ENCODE measurements at places on chromosomes 12 and 14. TPM values are rescaled to one million over a fixed set of nuclear protein-coding genes. Genes with fewer than 3 reads are reported as not detected.

The NTF3 gene
- total RNA-seq = not detected

The SERPINA6 gene
- total RNA-seq = 17.4 TPM

The CD69 gene
- 1.9 TPM for total RNA-seq

The YBX3 gene
- 366 TPM for total RNA-seq

The HIP1R gene
- 41.0 TPM for total RNA-seq

The SPX gene
- total RNA-seq = 30.8 TPM

The ACSM4 gene
- total RNA-seq = not detected

The MAP3K9 gene
- 4.9 TPM for total RNA-seq

The TEAD4 gene
- 43.1 TPM for total RNA-seq

The VRK1 gene
- total RNA-seq = 3.9 TPM

The RNASE7 gene
- 0.23 TPM for total RNA-seq

- DNase-seq = no peak
Measured at GRCh38 chr14:74616507-74616906, 4.5 kb upstream of the LTBP2 start.

GRCh38 chr14:44961151-44961553 lies 595 bp downstream of the KLHL28 start:
- DNase-seq = peak; percentile 29

DNA sequence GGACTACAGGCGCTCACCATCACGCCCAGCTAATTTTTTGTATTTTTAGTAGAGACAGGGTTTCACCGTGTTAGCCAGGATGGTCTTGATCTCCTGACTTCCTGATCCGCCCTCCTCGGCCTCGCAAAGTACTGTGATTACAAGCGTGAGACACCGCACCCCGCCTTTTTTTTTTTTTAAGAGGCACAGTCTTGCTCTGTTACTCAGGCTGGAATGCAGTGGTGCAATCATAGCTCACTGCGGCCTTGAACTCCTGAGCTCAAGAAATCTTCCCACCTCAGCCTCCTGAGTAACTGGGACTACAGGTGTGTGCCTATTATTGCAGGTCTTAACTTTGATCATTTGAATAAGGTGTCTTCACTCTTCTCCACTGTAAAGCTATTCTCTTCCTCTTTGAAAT lies 5.3 kb upstream of the GLTP start:
- DNase-seq = no peak

- DNase-seq = no peak
Measured at GRCh38 chr12:67920413-67920812, 68.8 kb upstream of the IFNG-AS1 start.

- DNase-seq = no peak
Measured at GRCh38 chr14:95046711-95047681, 110.3 kb downstream of the DICER1 start.

DNA sequence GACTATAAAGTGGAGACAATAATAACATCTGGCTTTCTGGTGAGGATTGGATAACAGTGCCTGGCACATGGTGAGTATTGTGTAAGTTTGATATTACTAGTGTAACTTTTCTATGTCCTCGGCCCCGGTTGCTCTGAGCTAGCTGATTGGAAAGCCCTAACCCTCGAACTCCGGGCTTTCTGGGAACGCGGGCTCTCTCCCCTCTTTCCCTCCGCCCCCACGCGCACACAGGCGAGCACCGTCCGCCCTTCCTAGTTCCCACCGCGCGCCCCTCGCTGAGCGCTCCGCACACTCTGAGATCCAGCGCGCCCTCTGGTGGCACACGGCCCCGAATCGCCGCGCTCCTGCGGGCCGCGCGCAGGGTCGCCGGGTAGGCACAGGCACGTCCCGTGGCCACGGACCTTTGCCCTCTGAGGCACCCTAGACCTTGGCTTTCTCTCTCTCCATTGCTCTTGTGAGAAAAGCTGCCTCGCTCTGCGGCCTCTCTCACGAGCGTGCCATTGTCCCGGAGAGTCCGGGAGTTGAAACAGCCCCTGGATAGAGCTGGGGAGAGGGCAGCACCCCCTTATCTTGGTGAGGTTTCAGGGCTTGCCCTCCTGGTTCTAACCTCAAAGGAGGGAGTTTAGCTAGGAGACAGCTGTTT lies 23.2 kb upstream of the ESRRB start:
- DNase-seq = peak; percentile 90

DNA sequence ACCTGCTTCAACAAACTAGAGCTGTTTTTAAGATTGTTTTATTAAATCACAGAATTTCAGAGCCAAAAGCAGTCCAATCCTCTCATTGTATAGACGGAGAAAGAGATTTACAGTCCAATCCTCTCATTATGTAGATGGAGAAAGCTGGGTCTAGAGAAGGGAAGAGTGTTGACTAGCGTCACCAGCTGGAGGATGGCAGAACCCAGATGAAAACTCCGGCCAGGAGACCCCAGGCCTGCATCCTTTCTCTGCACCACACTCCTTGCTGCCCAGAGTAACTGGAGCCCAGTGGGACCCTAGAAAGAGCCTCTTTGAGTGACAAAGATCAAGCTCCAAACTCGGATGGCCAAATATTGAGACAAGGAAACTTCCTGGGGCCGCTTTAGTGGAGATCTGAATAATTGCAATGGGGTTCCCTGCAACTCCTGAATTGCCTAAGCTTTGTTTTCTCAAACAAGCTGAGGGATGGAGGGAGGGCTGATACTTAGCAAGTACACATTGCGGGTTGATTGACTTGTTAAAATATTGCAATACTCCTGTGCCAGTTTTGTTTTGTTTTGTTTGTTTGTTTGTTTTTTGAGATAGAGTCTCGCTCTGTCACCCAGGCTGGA lies 12.5 kb downstream of the AMDHD1 start:
- no peak for DNase-seq

DNA sequence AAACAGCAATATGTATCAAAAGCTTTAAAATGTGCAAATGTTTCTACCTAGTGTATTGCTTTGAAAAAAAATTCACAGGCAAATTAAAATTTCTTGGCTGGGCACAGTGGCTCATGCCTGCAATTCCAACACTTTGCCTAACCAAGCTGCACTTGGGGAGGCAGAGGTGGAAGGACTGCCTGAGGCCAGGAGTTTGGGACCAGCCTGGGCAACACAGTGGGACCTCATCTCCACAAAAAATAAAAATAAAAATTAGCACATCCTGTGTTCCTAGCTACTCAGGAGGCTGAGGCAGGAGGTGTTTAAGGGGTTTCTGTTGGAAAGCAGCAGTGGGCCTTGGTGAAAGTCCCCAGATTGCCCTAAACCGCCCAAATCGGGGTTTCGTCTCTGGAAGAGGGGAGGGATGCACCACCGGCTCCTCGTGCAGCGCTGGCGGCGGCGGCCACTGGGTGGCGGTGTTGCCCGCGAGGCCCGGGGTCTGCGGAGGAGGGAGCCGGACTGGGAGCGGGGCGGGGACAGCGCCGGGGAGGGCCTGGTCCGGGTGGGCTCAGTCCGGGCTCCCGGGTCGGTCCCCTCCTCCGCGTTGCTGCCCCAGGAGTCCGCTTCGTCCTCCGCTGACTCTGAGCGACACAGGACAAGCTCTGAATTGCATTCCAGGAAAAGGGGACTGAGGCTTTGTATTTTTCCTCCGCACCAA lies 265.6 kb downstream of the AACS start:
- DNase-seq = peak; percentile 71

- DNase-seq = no peak
Measured at GRCh38 chr12:97471194-97471593, 8.6 kb downstream of the RMST start.

GRCh38 chr12:80838708-80839107 lies 99.0 kb downstream of the LIN7A start:
- DNase-seq = no peak

DNA sequence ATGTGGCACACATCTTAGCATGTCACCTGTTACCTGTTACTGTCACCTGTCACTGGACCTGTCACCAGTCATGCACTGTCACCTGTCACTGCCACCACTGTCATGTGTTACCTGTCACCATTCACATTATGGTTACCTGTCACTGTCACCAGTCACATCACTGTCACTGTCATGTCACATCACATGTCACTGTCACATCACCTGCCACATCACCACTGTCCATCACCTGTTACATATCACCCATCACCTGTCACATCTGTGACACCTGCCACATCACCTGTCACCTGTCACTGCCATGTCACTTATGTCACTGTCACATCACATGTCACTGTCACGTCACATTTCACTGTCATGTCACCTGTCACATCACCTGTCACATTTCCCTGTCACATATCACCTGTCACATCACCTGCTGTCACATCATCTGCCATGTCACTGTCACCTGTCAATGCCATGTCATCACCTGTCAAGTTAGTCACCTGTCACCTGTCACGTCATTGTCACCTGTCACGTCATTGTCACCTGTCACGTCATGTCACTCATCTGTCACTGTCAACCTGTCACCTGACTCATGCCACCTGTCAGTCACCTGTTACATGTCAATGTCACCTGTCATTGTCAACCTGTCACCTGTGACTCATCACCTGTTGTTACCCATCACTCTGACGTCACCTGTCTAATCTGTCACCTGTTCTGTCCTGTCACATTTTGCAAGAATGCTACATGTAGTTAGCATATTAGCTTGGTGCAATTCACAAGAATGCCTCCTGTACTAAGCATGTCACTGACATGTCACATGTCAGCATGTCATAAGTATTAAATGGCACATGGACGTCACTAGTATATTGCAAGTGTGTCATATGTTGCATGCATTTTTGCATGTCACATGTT lies 29.0 kb upstream of the TESC start:
- DNase-seq = no peak

GRCh38 chr12:15726027-15726877 lies 62.9 kb downstream of the EPS8 start:
- no peak for DNase-seq

DNA sequence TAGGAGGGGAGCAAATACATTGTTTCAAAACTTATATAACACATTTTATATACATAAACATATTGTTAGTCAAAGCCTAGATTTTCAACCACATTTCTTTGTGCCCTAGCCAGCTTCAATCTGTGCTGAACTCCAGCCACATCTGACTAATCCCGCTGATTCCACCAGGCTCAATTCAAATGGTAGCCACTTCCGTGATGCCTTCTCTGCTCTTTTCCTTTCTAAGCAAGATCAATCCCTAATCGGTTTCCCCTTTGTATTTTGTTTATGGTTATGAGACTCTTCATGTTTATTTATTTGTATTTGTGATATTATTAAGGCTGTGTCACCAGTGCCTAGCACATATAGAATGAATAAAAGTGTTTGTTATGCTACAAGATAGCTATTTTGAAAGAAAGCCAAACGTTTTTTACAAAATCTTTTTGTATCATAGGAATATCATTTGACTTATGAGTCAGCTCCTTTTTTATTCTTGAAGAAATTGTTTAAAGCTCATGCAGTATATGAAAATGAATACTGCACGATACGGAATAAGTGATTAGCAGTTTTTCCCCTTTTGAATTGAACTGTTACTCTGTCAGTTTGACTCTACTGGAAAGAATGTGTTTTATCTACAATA lies 110.2 kb downstream of the PLEKHA5 start:
- DNase-seq = no peak

DNA sequence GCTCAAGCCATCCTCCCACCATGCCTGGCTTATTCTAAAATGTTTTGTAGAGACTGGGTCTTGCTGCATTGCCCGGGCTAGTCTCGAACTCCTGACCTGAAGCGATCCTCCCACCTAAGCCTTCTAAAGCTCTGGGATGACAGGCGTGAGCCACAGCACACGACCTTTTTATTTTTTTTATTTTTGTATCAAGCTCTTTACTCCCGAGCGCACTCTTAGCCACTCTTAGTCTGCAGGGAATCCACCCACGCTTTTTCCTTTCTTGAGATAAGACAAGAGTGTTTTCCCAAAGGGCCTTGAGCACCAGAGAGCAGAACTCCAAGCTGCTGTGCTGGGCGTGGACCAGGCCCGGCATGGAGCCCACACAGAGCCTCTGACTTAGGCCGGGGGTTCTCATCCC lies 23.4 kb downstream of the MAP1LC3B2 start:
- no peak for DNase-seq

- DNase-seq = no peak
Measured at GRCh38 chr12:75905922-75906321, 125.7 kb downstream of the PHLDA1 start.

DNA sequence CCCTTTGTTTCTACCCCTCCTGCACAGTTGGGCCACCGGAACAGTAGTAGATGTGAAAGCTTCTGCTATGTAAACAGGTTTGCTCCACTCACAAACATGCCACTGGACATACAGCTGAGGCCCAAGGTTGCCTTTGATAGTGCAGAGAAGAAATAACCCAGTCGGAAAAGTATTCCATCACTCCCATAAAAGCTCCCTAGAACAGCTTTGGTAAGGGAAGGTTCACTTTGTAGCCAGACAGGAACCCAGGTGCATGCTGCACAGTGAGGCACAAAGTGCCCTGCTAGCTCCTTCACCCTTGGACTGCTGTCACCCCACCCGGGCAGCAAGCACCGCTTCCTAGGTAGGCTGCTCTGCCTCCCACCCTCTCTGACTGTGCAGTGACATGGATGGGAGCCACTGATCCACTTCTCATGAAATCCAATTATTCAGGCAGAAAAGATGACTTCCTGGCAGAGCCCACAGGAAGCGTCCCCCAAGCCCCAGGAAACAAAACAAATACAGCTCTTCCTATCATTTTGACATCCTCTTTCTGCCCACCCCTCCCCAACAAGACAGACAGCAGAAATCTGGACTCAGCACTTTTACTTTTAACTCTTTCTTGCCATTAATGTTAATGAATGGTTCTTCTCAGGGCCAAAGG lies 100.2 kb downstream of the SRGAP1 start:
- DNase-seq = no peak

GRCh38 chr14:80780500-80780899 lies 161.0 kb downstream of the CEP128 start:
- DNase-seq = no peak

GRCh38 chr12:65956056-65956738 lies 131.9 kb downstream of the HMGA2 start:
- DNase-seq = no peak

DNA sequence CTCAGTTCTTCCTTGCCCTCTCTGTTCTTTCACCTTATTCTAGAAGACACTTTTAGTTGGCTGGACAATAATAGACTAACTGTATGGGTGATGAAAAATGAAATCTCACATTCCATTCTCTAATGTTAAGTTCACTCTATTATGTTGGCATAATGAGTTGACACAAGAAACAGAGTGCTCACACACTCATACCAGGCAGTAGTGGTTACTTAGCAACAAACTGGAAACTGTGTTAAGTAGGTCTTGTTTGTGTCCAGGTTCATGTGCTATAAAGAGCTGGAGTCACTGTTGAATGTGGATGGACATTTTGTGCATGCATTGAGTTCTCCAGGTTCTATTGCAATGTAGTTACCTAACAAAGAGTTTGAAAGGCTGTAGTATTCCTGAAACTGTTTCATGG lies 16.9 kb upstream of the PPP4R4 start:
- DNase-seq = no peak

GRCh38 chr12:41106315-41106714 lies 81.8 kb upstream of the PDZRN4 start:
- DNase-seq = no peak
